ENCODE measurements at places on chromosomes 11 and 22.

DNA sequence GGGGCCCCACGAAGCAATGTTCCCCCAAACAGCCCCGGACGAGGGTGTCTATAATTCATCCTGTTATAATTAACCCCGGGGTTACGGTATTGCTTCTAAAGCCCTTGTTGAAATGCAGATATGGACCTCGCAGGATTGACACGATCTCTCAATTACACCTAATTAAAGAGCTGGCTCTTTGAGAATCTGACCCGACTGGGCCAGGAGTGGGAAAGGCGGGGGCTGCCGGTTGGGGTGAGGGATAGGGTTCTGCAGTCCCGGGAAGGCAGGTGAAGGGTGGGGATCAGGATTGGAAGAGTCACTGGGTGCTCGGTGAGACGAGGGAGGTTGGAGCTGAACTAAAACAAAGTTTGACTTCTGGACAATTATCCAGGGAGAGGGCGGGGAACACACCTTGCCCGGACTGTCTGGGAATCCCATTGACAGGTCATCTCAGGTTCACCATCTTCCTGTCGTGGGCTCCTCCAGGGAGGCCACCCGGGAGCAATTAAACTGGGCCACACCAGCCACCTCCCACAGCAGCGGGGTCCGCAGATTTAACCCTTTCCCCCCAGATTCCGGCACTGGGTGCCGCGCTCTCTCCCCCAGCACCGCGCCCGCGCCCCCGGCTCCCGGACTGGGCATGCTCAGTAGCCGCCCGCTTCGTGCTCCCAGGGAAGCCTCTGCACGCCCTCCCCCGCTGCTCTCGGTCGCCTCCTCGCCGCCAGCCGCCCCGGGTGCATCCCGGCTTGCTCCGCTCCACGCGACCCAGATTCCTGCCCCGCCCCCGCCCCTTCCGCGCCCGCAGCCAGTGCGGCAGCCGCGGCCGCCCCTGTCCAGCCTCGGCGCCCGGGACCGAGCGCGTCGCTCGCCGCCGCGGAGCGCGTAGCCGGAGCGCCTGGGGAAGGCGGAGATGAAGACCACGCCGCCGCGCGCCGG is at the start of gene ELMOD1:
Gene ELMOD1, plus strand, starts transcription at position 688 of the 918 bp plus-strand sequence. CDS start 27,043 bp downstream, outside the sequence.
- DNase-seq = peak; percentile 18

DNA sequence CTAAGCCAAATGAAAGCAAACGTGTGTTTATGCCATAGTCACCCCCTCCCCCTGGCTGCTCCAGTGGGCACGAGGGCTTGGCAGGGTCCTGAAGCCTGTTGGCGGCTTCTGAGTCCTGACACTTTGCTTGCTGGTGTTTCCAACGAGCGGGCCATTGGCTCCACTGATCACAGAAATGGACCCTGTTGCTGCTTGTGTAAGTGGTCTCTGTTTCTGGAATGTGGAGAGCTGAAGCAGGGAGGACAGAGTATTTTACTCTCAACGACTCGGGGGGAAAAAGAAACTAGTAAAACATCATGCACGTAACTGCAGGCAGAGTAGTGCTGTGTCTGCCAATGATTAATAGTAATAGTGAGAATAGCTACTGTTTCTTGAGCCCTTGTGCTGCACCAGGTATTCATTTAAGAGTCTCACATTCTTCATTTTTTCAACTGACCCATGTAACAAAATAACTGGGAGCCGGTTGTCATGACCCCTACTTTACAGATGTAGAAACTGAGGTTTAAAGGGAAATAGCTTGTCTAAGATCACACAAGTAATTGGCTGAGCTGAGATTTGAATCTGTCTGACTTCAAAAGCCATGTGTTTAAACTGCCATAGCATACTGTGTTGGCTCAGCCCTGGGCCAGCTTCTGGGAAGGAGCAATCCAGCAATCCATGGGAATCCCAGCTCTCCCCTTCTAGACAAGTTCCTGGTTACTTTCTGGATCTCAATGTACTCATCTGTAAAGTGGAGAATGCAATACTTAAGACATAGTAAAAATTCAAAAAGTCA is 526.7 kb downstream of the INSC start:
- no peak for DNase-seq

GRCh38 chr22:30637701-30638114 is 2.1 kb downstream of the SLC35E4 start:
- no peak for DNase-seq

GRCh38 chr11:6418557-6419008 is 311 bp downstream of the APBB1 start:
- no peak for DNase-seq
